GM19239 (cell line): ENCODE measurements at places on chromosomes 6 and 20.
A peak's percentile ranks its signal among the peaks of the same experiment; 100 is the strongest.

GRCh38 chr6:90204327-90205056, 92.2 kb downstream of the BACH2 start:
- no peak for DNase-seq

DNA sequence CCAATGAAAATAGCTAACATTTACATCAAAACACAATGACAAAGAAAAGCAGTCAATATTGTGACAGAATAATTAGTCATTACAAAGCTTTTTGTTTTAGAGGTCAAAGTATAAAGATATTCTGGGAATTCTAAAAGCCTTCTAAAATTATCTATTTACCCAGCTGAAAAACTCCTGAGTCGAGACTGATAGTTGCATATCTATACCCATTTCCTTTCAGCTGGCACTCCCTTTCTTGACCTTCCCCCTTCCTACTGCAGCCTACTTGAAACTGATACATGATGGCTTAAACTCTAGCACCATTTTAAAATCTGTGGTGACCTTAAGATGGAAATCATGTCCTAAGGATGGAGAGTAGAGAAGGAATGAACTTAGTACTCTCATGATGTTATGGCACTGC, 38.6 kb downstream of the LMBRD1 start:
- no peak for DNase-seq

DNA sequence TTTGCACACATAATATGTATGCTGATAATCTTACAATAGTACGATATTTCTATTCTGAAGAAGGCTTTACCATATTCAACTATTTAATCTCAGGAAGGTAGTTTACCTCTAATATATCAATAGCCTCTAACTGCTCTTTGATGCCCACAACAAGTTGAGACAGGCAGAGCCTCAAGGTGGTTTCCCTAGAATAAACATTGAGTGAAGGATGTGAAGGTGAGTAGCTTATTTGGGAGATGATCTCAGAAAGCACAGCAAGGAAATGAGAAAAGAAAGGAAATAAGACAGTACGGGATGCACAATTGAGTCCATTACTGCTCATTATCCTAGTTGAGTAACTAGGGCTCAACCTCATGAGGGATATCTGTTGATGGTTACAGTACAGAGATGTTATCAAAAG, 638.4 kb downstream of the MAFB start:
- no peak for DNase-seq

- no peak for DNase-seq
These were observed 23.6 kb downstream of the BCL2L1 start for GRCh38 chr20:31698803-31699718.

GRCh38 chr20:47146686-47147085, 209.8 kb downstream of the ZMYND8 start:
- DNase-seq: no peak

DNA sequence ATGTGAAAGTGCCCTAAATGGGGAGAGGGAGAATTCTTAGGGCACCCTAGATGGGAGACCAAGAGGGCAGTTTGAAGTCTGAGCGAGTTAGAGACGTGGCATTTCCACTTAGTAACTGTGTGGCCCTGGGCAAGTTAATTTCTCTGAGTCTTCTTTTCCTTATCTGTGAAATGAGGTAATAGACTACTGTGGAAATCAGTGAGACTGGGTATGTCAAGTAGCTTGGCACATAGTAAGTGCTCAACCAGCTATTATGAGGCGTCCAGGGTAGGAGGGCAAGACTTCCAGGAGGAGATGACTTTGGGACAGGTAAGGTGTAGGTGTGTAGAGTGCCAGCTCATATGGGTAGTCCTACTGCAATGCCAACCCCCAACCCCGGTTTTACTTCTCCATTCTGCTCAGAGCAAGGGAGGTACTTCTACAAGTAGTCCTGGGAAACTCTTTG, 770 bp downstream of the KIF3B start:
- DNase-seq: peak; percentile 66

DNA sequence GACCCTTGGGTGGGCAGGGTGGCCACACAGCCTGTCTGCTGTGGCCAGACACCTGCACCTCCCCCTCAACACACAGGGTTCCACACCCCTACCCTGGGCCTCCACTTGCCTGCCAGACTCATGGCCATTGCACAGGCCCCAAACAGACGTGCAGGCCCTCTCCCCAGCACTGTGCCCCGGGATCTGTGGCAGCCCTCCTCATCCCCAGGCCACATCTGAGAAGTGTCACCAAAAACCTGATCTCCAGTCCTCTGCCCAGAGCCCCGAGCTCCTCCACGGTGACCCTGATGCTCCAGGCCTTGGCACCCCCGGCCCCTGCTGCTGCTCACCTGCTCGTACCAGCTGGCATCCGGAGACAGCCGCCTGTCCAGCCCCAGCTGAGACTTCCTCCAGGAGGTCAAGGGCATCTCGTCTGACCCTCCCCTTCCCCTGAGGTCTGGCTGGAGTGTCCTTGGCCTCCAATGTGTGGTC, 160.1 kb downstream of the DLL1 start:
- DNase-seq: no peak

DNA sequence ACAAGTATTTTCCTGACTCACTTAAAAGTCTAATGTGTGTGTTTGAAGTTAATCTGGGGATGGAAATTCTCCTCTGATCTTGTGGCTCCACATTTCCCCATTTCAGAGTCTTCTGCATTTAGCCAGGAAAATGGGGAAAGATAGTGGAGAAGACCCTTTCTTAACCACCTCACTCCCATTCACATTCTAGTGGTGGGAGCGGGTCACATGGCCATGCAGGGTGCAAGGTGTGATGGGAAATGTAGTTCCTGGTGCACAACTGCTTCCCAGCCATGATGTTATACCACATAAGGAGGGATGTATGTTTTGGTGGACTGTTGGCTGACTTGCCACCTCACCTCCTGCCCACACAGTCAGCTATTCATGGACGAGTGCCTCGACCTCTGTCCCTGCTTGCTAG, 61.8 kb downstream of the BANF2 start:
- DNase-seq: no peak

GRCh38 chr6:71250099-71250602, 38.5 kb upstream of the OGFRL1 start:
- no peak for DNase-seq

- no peak for DNase-seq
These were observed at the start of gene BCAS1 for GRCh38 chr20:54070187-54070987. Gene BCAS1, minus strand, starts transcription at chr20:54070594. Its CDS starts 11,876 bp downstream, at chr20:54058718.

GRCh38 chr20:25277051-25277801, 29.3 kb downstream of the PYGB start:
- no peak for DNase-seq
